ENCODE measurements at places on chromosomes 5 and 9. TPM values are rescaled to one million over a fixed set of nuclear protein-coding genes. Genes with fewer than 3 reads are reported as not detected.

PPP2R2B gene
- total RNA-seq, result 0.43 TPM

SKIC3 gene
- total RNA-seq, result 58.4 TPM

DNA sequence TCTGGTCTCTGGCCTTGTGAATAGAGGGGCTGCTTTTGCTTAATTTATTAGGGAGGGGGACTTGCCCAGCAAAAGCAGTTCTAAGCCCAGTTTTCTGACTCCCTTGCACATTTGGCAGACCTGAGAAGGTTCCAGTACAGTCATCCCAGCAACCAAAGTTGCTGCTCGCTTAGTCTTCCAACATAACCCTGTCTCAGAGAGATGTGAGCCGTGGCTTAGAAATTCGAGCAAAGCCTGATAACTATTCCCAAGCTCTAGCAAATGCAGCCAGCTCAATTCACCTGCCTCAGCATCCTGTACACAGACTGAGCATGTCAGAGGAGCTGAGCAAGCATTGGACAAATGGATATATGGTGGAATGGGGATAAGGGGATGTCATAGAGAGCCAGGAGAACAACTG lies 401.9 kb downstream of the SPOCK1 start:
- DNase-seq, result no peak

- no peak for DNase-seq
Observed at GRCh38 chr5:39005566-39006232, 68.5 kb downstream of the RICTOR start.

- no peak for DNase-seq
Observed at GRCh38 chr5:172377856-172378255, 76.5 kb downstream of the SH3PXD2B start.
